Femur (tissue), 1 donor: ENCODE measurements at places on chromosomes 13 and 19.

- no peak for DNase-seq
Observed at GRCh38 chr13:22839603-22840530, 340.9 kb upstream of the SGCG start.

DNA sequence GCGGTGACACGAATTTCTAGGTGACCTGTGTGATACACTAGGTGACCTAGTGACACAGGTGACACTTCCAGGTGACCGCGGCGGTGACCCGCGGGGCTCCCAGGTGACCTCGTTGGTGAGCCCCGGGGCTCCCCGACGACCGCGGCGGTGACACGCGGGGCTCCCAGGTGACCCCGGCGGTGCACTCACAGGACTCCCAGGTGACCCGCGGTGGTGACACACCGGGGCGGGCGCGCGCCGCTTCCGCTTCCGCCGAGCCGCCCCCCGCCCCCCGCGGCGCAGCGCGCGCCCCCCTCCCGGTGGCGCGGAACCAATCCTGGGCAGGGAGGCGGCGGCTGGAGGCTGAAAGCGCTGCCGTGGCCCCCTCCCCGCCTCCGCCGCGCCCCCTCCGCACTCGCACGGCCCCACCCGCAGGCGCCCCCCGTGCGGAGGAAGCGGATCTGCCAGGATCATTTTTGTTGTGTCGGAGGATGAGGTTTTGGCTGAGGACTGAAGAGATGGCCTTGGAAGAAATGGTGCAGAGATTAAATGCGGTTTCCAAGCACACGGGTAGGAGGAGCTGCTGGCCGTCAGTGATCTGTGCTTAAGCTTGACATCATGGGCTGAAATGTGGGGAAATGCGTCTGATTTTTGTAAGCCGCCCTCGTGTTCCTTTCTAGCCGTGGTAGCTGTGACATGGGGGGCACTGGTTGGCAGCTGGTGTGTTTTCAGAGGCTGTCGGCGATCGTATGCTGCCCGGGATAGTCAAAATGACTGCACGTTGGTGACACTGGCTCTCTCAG is at the start of gene MCF2L:
MCF2L (plus strand) TSS at position 305 of the 782 bp plus-strand sequence; CDS start at position 471, 166 bp downstream.
- peak; percentile 68 for DNase-seq

DNA sequence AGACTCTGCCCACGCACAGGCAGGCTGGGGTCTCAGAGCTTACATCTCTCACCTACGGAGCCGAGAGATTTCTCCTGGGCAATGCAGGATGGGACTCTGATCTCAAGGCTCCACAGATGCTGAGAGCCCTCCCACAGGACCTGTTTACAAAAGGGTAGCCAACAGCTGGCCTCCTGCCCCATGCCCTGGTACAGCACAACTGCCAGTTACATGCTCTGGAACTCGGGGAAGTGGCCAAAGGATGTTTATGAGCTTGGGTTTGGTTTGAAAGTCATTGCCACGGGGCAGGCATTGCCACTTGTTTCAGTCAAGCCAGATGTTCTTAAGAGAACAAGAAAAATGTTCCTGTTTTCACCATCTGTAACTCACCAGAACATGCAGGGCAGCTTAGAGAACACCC is 3.5 kb downstream of the DHRS12 start:
- DNase-seq = no peak

- DNase-seq = no peak
Observed at GRCh38 chr13:44664308-44664707, 88.2 kb upstream of the TSC22D1 start.

DNA sequence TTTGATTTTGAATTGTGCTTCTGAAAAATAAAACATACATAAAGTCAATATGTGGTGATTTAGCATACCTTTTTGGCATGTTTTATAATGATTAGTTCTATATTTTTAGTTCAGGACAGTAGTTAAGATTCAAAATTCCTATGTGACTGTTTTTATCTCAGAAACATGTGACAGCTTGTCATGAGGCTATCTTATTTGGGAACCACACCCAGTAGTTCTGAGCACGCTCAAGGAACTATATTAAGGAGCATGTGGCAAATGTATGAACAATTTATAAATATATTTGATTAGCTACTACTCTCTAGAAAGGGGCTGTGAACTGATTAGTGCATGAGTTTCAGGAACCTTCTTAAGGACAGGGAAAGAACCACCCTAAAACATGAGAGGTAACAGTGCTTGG is 38.8 kb downstream of the FGF9 start:
- no peak for DNase-seq

GRCh38 chr13:20400774-20401173 is 124.9 kb downstream of the CRYL1 start:
- DNase-seq = no peak

GRCh38 chr13:56166864-56167263 is 973.9 kb upstream of the PRR20A start:
- no peak for DNase-seq

DNA sequence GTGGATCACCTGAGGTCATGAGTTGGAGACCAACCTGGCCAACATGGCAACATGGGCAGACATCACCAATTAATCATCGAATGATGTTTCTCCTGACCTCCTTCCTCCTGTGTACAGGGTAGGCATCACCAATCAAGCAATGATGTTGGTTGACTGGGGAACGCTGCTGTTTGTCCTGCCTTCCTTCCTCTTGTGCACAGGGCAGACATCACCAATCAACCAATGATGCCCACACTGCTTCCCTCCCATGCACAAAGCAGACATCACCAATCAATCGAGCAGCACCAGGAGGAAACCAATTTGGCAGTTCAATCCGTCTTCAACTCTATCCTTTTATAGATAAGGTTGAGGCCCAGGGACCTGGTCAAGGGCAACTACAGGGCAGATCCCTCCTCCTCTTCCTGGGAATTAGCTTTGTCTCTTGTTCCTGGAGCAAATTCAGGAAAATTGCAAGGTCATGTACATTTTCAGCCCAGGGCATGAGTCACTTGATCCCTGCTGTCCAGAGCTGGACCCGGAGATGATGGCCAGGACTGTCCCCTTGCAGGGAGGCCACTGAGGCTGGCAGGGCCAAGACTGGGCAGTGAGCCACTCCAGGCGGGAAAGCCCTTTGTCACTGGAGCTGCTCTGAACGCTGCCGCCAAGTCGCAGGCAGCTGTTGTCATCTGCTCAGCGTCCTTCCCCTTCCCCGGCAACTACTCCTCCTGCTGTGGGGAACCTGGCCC is 5.3 kb upstream of the CSNK1G2 start:
- peak; percentile 66 for DNase-seq

GRCh38 chr13:33081666-33082065 is 65.4 kb downstream of the KL start:
- DNase-seq = no peak

DNA sequence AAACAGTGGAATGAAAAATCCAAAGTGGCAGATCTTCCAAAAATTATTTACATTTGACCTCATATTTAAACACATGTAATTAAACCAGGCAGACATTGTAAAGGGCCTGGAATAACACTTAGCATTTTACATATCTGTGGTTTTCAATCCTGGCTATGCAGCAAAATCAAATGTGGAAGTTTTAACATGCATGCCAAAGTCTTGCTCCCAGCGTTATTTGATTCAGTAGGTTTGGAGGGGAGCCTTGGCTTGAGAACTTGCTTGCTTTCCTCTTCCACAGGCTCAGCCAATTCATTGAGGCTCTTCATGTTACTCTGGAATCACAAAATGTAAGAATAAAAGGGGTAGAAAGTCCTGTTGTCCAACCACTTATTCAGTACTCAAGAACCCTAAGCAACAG is 42.5 kb upstream of the INTS6 start:
- peak; percentile 56 for DNase-seq

DNA sequence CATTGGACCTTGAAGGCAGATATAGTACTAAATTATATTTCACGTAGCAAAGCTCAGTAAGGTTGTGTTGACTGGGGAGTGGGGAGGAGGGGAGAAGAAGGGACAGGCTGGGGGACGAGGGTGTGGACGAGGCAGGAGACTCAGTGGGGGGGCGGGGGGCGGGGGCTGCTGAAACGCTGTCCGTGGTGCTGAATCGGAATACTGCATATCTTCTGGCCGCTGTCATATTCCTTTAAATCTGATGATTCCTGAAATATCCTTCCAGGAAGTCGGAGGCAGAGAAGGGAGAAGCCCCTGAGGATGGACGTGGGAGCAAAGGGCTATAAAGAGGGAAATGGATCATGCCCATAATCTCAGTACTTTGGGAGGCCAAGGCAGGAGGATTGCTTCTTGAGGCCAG is 34.7 kb upstream of the CASP14 start:
- DNase-seq = no peak

DNA sequence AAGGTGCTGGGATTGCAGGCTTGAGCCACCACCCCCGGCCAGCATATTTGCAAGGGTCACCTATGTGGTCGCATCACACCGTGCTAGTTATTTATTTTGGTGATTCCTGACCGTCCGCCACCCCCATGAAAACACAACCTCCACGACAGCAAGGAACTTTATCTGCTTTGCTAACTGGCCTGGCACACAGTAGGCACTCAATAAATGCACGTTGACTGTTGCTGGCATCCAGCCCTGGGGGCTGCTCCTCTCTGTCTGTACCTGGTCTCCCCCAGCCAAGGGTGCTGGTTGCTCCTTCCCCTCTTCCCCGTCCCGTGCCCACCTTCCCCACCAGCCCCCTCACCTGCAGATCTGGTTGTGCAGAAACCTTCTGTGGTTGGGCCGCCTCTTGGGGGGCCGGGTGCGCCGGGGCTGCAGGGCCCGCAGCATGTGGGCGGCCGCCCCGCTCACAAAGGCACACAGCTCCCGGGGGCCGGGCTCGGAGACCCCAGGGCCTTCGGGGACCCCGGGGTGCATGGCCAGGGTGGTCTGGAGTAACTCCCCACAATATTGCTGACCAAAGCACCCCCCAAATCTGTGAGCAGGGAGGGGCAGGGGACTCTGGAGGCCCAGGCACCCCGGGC is 401 bp downstream of the C19orf85 start:
- DNase-seq = no peak

- DNase-seq = peak; percentile 26
Observed at GRCh38 chr13:49530457-49530856, 34.7 kb downstream of the PHF11 start.

DNA sequence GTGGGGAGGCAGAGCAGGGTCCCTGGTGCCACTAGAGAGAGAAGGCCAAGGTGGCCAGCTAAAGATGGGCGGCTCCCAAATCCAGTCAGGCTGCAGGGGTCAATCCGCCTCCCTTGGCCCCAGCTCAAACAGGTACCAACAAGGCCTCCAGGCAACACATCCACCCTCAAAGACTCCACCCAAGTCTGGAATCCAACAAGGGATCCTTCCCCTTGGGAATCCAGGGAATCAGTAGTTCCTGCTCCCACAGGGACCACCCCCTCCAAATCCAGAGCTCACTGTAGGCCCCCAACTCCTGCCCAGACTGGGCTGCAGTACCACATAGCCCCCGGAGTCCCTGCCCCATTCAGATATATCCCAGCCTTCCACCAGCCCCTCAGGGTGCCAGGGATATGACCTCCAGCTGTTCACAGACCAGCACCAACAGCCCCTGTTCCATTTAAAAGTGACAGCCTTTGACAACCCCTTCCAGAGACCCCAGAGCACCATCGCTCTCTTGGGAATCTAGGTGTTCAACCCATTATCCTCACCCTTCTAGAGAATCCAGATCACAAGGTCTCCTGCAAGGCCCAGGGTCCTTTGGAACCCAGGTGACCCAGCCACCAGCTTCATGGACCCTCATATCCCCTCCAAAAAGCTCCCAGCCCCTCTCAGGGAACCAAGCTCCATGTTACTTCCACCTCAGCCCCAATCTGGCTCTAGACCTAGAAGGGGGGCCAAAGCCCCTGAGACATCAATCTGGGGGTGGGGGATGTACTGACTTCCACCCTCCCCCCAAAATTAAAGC is 3.2 kb downstream of the ERF start:
- peak; percentile 47 for DNase-seq

DNA sequence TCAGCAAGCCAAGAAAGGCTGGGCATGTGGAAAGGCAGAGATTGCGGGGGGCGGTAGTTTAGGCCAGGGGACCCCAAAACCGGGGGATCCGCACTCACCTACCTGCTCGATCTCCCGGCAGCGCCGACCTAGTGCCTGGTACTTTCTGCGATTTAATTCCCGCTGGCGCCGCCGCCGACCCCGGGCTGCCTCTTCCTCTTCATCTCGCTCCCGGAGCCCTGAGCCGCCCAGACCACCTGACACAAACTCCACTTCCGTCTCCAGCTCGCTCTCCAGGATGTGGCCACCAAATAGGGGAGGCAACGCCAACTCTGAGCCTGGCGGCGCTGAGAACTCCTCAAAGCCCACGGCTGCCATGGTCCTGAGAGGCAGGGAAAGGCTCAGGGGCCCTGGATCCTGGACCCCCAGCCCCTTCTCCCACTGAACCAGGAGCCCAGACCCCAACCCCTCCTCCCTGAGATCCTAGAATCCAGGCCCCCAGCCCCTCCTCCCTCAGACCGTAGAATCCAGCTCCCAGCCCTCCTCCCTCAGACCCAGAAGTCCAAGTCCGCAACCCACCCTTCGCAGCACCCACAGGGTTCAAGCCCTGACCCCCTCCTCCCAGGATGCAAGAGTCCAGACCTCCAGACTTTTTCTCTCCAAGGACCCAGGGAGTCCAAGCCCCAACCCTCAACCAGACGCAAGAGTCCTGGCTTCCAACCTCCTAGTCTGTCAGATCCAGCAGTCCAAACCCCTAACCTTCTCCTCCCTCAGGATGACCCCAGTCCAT is 933 bp downstream of the TFPT start:
- no peak for DNase-seq

DNA sequence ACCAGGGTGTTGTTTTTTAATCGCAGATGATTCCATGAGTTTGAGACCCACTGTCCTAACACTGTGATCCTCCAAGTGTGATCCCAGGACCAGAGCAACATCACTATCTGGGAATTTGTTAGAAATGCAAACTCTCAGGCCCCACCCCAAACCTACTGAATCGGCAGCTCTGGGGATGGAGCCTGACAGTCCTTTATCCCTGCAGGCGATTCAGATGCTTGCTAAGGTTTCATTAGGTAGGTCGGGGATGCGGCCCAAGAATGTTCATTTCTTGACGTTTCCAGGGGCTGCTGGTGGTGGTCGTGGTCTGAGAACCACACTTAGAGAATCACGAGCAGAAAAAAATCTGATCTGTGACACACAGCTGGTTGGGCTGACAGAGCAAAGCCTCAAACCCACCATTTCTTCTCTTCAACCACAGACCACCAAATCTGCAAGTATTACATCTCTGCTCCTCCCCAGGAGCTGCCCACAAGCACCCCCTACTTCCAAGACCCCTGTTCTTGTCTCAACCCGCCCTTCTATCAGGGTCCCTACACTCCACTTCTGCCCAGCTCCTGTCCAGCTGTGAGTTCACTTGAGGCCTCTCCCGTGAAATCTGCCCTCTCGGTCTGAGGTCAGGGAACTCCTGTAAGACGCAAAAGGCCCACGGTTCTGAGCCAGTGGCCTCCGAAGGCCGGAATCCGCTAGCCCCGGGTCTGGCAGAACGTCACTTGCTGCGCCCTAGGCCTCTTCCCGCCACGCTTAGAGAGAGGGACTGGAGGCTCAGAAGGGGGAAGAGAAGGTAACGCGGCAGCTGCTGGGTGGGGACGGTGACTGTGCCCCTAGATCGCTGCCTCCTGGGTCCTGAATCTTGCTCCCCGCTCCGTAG is 1.1 kb upstream of the FARP1 start:
- DNase-seq = peak; percentile 50

GRCh38 chr19:18271433-18271841 is 2.8 kb downstream of the IQCN start:
- peak; percentile 72 for DNase-seq
